NCI-H1417 (cell line): ENCODE measurements at places on chromosomes 3 and 15.
A peak's percentile ranks its signal among the peaks of the same experiment; 100 is the strongest.

DNA sequence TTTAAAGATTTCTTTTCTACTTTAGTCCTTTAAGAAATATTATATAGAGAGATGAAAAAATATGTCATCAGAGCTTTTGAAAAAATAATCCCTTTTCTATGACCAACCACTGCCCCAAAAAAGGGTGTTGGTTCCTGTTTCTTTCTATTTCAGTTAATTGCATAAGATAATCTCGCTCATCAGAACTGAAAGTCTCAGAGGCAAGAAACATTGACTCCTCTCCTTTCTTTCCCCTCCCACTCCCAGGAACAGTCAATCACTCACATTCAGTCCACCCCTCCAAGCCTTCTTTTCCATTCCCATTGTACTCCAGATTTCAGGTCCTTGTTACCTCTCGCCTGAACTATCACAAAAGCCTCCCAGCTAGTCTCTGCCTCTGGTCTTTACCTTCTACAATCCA is 153.7 kb upstream of the ABI3BP start:
- DNase-seq, result no peak

DNA sequence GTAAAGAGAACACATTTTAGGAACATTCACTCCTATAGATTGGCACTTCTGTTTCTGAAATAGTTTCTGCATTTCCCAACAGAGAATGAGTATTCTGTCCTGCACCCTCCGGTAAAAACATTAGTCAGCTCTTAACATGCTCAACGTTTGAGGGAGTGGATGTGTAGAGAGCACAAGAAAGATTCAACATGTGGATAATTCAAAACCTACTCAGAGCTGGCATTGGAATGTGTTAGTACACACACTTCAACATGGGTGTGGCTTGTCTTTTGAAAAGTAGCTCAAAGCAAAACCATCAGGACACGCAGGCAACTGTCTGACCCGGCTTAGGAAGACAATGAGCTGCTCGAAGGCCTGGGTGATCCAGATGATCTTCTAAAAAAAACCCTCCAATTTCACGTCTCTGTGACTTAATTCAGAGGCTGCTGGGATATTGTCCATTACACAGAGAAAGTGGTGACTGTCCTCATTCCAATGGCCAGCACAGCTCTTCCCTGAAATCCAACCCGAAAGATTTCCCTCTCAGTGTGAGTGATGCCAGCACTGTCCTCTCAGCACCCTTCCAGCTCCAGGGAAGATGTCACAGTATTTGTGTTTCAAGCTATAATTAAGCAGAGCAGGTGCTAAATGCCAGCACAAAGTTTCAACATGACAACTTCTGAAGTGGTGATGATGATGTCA is 18.1 kb downstream of the FBN1 start:
- DNase-seq, result peak; percentile 2

- no peak for DNase-seq
These were observed 90.7 kb upstream of the MEF2A start for GRCh38 chr15:99474909-99475753.

DNA sequence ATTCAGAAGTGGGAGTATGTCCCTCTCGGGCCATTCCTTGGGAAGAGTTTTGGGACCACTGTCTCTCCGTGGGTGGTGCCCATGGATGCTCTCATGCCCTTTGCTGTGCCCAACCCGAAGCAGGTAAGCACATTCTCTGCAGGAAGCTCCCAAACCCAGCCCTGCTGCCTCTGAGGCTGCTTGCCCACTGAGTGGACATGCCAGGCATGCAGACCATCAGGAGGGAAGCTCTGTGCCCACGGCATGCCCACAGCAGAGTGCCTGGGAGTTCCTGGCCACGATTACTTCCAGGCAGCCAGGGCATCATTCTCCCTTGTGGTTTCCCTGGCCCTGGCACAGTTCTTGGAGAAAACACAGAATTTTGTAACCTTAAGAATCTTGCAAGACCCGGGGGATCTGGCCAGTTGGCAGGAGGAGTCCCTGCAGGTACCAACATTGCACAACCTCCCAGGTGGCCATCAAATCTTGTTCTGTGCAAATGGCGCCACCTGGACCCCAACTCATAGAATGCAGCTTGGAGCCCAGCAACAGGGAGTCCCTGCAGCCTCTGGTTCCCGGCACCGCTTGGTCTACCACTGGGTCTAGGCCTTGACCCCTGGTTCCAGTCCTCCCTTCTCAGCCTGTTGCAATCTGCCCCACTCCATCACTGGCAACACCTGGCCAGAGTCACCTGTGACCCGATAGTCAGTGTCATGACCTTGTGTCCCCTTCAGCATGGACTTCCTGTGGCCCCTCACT is 20.4 kb downstream of the FAH start:
- peak; percentile 70 for DNase-seq

GRCh38 chr3:4494895-4495264 is 1.7 kb downstream of the ITPR1 start:
- DNase-seq, result no peak

DNA sequence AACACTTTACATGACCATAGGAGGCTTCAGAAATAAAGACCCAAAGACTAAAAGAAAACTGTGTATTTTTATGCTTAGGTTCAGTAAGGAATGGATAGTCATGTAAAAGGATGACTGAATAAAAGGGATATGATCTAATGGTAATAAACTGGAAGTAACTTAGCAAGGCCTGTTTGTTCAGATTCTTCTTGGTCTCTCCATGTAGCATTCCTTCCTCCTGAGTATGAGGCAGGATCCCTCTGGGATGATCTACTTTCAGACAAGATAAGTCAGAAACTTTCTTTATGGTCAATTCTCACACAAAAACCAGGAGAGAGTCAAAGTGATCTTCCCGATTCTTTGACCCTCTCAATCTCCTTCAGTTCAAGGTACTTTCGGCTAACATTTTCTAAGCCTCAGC is 340.8 kb upstream of the DCBLD2 start:
- DNase-seq, result no peak

DNA sequence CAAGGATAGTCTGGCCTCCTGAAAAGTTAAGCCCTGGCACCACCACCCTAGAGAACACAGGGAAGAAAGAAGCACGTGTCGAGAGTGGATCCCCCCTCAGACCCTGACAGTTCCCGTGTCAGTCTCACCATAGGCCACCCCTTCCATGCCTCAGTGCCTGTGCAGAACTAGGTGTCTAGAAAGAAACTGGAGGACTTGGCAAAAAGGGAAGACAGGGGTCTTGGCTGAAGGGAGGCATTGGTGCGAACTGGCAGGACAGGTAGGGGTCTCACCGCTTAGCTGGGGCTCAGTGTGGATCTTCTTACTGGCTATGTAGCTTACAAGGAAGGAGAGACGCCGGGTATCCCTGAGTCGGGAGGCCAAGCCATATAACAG is 518 bp downstream of the QARS1 start:
- no peak for DNase-seq

DNA sequence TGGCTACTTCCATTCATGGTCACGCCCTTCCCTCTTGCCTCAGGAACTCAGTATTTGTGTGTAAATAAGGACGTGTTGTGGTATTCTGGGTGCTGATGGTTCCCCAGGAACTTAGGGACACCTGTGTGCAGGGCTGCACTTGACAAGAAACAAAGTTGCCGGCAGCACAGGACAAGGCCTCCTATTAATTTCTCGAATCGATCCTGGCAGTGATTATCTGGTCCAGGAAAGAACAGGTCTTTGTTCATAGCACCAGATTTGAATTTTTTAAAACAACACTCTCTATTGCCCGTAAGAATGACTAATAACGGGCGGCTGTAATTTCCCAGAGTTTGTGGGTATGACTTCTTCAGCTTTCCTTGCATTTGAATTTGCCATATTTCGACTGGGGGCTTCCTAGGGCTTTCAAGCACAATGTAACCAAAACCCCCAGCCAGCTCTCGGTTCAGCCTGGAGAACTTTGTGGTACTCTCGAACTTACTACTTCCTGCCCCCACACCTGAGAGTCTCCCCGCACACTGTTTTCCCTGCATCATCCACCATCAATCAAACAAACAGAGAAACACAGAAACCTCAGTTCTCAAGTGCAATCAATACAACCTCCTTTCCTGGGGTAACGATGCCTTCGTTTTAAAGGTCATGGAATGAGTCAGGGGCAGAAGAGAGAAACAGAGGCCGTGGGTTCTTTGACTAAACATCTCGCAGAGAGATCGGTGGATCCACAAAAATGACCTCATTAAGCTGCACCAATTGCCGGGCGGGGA is 241.7 kb upstream of the ICE2 start:
- DNase-seq, result no peak

DNA sequence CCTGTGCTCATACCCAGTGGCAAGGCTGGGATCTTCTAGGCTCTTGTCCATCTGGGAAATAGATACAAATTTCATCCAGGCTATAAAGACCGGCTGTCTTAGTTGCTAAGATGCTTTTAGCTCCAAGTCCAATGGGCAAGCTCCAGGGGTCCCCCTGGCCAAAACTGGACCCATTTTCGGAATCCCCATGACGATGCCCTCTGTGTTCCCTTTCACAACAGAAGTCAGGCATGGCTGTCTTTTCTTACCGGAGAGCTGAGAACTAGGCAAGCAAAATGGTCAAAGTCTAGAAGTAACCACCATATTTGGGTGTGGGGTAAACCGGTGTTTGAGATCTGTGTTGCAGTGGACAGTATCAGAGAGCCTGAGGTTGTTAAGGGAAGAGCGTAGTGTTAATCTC is 1.0 kb downstream of the GLYCTK start:
- DNase-seq, result no peak

GRCh38 chr3:36924744-36925521 is 19.9 kb downstream of the TRANK1 start:
- no peak for DNase-seq

GRCh38 chr3:161423911-161424522 is 52.7 kb upstream of the SPTSSB start:
- peak; percentile 82 for DNase-seq

DNA sequence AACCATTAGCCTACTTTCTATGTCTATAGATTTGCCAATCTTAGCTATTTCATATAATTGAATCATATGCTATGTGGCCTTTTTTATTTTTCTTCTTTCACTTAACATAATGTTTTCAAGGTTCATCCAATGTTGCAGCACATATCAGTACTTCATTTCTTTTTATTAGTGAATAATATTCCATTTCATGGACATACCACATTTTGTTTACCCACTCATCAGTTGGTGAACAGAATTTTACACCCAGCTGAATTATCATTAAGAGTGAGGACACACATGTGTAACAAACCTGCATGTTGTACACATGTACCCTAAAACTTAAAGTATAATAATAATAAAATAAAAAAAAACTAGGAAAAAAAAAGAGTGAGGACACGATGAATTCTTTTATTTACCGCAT is 81.7 kb upstream of the C3orf80 start:
- DNase-seq, result no peak

DNA sequence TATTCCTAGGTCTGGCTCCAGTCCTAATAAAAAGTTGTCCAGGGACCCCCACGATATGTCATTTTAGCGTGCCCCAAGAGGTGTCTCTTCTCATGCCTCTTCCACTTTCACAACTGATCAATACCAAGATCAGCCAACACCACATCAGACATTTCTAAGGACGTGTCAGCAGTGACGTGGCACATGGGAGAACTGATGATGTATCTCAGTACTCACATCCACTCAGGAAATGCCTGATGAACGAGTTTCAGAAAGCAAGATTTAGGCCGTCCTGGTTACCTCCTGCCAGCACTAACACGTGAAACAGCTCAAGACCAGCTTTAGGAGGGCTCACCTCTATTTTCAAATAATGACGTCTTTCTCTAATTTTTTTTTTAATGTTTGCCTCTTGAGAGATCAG is 19.6 kb downstream of the VGLL4 start:
- DNase-seq, result no peak

DNA sequence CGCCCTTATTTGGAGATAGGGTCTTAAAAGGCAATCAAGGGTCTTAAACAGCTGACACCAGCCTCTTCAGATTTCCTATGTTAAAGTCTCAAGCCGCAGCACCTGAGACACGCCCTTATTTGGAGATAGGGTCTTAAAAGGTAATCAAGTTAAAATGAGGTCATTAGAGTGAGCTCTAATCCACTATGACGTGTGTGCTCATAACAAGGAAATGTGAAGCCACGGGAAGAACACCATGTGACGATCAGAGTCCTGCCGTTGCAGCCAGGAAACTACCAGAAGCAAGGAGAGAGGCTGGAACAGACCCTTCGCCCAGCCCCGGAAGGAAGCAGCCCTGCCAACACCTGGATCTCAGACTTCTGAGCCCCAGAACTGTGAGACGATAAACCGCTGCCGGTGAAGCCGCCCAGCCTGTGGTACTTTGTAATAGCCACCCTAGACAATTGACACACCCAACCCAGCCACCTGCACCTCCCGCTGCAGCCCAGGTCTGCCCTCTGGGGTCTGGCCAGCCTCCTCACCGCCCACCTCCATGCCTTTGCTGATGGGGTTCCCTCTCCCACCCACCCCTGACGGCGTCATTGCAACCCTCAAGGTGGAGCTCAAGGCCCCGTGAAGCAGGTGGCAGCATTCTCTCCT is 137.9 kb downstream of the MEGF11 start:
- no peak for DNase-seq

DNA sequence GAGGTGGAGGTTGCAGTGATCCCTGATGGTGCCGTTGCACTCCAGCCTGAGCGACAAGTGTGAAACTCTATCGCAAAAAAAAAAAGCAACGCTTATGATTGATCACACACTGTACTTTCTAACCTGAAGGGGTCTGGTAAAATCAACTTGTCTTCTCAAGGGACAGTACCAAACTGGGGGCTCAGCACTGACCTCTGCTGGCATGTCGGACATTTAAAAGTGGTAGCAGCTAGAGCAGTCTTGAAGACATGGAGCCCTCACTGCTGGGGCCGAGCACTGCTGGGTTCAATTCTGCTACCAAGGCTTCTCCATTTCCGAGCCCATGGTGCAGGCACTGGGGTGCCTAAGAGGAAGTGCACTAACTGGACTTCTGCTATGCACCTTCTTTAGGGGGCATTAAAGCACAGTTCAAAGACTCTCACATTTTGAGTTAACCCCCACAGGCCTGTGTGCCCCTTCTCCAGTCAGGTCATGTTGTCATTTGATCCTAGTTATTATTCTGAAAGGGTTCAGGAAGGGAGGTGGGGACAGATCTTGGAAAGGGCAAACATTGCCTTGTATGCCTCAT is 26.4 kb upstream of the LAMP3 start:
- peak; percentile 11 for DNase-seq

GRCh38 chr3:14921034-14921616 is 26.3 kb upstream of the NR2C2 start:
- peak; percentile 42 for DNase-seq

GRCh38 chr3:56192001-56192400 is 276.3 kb downstream of the ERC2 start:
- DNase-seq, result no peak

DNA sequence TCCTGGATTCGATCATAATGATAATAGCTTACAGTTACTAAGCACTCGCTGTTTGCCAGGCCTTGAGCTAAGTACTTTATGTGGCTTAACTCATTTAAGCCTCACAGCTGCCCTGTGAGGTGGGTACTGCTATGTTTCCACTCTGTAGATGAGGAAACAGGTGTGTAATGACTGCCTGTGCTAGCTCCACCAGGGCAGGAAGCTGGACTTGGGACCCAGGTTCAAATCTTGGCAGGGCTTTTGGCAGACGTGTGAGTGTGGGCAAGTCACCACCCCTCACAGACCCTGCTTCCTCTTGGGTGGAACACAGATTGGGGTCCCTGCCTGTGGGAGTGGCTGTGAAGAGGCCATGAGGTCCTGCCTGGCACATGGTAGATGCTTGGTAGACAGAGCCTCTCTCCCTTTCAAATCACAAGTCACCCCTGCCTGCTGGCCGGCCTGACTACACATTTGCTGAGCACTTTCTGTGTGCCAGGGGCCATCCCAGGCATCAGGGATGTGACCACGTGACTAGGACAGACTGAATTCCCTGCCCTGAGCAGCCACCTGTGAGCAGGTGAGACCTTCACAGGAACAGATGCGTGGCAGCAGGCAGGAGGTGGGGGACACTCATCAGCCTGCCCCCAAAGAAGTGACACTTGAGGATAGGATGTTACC is 3.7 kb downstream of the EFCC1 start:
- peak; percentile 64 for DNase-seq
